ENCODE measurements at places on chromosomes 6 and 20.

DNA sequence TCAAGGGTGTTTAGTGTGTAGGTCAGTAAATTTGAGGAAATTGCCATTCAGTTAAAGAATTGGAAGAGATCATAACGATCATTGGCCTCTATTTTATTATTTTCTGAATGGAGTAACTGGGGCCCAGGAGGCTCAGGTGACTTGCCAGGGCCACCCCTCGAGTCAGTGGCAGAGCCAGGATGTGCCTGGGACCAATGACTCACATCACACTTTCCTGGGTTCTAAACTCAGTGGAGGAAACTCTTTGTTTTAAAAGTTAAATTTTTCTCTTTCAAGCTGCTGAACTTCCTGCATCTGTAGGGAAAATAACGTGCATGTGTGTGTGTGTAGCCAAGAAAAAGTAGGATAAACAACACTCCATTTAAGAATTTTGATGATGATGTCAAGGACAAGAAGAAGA is 135.5 kb downstream of the MYLK4 start:
- no peak for DNase-seq

- no peak for DNase-seq
Measured at GRCh38 chr6:106746652-106747051, 117.3 kb downstream of the QRSL1 start.

DNA sequence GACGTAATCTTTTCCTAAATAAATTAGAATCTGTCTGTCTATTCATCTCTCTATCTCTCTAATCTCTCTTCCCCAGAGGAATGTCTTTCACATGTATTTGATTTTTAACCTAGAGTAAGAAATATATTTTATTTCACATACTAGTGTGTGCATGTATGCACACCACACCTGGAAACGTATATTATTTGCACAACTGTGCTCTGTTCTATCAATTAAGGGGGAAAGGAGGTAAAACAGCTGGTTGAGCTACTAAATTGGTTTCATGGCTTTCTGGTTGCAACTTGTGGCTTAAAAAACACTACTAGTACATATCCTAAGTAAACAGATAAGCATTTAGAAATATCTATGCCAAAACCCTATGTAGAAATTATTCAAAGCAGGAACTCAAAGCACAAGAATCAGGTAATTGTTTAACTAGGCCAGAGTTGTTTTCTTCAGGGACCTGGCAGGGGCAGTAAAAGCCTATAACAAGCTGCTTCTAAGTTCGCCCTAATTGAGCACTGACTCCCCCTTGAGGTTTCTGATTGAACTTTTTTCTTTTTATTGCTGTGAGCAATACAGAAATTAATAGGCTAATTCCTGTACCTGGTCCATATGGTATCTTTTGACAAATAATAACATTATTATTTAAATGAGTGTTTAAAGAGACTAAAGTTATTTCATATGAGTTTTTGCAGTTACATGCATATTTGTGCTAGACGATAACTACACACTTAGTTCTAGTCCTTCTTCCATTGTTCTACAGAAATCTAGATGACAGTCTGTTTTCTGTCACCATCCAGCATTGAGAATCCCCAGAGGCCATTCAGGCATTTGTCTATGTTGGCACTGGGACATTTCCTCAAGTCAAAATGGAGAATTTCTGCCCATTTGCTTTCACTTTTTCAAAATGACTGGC is 88.6 kb downstream of the MCHR2 start:
- no peak for DNase-seq

DNA sequence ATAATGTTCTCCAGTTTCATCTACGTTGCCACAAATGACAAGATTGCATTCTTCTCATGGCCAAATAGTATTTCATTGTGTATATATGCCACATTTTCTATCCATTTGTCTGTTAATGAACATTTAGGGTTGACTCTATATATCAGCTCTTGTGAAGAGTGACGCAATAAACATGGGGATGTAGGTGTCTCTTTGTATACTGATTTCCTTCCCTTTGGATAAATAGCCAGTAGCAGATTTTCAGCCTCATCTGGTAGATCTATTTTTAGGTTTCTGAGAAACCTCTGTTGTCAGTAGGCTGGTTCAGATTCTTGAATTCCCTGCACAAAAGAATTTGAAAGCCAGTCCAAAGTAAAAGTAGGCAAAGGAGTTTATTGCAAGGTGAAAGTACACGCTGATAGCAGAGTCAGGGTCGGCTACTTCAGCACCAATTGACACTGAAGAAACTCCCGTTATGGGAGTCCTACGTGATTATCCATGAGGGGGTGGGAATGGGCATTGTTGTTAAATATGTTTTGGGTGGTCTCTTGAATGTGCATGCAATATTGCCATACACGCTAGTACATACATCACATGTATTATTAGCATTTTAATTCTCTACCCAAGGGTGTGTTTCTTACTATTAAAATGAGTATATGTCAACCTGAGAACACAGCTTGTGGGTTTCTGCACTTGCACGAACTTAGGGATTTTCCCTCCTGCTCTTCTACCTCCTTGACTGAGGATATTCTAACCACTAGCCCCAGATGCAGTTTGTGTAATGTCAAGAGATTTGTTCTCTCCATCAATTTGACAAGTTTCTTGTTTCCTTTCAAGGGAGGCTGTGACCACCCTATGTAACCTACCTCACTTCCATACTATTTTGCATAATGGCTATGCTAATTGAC is 14.4 kb upstream of the SLC17A2 start:
- DNase-seq = no peak

DNA sequence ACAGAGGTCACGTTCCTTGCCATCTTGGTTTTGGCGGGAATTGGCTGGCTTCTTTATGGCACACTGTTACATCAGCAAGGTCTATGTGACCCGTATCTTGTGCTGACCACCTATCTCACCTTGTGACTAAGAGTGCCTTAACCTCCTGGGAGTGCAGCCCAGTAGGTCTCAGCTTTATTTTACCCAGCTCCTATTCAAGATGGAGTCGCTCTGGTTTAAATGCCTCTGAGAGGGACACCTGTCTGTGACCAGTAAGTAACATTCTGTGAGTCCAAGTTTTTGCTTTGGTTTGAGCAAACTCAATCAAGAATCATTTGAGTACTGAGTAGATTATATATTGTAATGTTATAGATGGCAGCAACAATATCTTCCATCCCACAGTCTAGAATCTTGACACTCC is 85.0 kb downstream of the BMP2 start:
- no peak for DNase-seq

Data from stimulated activated CD8-positive, alpha-beta memory T cell treated with anti-CD3 and anti-CD28 coated beads, Interleukin-15, amount 100 ng/mL, for 24 hours (primary cell).